Hematopoietic multipotent progenitor cell treated with erythropoietin and hydrocortisone succinate and interleukin-3 and kit ligand, for 6 days (in vitro differentiated cells): ENCODE measurements at places on chromosomes 16 and 17.

GRCh38 chr16:55566432-55567175 is at the start of gene CAPNS2:
CAPNS2 (plus strand) TSS chr16:55566684; CDS start chr16:55566757, 73 bp downstream.
- no peak for DNase-seq

- no peak for DNase-seq
Measured at GRCh38 chr16:81499576-81500380, 55.2 kb downstream of the CMIP start.

DNA sequence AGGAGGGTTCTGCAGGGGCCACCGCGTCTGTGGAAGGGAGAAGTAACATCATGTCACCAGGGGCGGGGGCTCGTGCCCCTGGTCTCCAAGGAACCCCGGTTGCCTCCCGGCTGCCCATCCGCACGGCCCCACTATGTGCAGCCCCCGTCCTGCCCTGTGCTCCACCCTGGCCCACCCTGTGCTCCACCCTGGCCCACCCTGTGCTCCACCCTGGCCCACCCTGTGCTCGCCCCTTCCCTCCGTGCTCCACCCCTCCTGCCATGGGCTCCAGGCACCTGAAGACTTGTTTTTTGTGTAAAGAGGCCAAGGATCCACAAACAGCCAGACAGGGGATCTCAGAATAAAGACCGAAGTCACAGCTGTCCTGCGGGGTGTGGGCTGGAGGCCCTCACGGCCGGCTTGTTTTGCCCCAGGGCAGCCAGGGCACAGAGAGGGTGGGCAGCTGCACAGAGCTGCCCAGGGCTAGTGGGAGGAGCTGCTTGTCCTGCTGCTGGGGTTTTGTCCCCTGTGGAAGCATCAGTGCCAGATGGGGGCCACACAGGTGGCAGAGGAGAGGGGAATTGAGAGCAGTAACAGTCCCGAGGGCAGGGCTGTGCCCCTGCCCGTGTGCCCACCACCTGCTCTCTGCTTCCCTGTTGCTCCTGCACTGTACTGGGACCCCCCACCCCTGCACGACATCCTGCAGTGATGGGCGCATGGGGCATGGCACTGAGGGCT is 147.0 kb upstream of the CIBAR2 start:
- no peak for DNase-seq

DNA sequence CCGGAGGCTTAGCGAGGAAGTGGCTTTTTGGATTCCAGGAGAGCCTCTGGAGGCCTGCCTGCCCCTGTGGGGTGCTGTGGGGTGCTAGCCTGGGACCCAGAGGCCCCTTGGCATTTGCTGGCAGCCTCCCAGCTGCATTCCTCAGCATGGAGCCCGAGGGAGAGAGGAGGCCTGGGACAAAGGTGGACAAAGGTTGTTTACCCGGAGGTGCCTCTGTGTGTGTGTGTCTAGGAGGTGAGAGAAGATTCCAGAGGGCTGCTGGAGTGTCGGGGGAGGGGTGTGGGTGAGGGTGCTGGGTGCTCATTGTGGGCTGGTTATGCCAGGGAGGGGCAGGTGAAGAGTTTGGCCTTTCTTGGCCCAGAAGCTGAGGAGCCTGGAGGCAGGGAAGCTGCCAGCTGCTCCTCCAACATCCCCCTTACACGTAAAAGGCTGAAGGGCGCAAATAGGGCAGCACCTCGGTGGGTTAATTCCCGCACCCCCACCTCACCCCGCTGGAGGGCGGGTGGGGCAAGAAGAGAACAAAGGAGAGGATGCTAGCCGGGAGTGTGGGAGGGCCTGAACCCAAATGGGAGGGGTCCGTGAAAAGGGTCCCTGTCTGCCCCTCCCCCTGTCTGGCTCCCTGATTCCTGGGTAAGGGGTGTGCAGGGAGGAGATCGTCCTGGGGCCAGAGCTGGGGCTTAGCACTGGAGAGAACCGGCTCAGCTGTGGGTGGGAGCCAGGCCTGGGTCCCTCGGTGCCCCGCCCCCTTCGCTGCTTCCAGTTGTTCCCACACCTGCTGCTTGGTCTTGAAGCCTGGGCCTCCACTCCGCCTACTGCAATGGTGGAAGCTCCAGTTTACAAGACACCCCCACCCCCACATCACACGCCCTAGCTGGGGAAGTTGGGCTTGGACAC is 9.9 kb downstream of the HEXIM2 start:
- DNase-seq = no peak

DNA sequence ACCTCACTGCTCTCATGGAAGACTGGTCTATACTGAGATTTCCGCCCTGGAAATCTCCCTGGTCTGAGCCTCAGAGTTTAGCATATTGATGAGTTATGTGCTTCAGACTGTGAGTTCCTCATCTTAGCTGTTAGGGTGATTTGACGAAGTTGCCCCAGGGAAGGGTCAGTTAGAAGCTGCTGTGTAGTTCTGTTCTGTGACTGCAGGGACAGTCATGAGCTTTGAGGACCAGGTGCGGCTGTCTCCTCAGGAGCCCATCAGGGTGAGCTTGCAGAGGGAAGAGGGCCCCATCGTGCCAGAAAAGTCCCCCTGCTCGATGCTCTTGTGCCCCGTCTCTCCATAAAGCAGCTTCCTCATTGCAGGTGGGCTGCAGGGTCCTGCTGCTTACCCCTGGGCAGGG is 28.3 kb upstream of the IL17C start:
- no peak for DNase-seq

DNA sequence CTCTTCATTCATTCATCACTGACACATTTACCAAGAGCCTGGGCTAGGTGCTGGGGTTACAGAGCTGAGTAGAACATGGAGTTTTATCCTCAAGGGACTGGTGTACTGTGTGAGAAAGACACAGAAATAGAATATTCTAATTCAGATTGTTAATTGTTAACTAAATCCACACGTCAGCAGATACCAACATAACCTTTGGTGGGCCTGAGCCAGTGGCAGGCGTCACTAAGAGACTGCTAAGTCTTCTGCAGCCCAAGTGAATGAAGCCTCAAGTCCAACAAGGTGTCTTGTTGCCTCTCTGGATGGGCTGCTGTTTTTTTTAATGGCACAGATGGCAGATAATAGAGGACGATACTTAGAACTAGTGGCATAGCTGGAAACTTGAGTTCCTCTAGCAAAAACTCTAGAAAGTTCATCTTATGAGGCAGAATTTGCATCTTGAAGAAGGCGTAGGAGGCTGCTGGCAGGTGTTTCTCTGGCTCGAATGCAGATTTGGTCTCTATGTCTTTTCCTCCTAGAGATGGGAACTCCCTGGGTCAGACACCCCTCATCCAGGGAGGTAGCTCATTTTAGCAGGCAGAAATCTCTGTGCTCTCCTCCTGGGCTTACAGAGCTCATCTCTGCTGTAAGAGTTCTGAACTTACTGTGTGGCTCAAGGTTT is 179.5 kb downstream of the NTN1 start:
- DNase-seq = no peak

DNA sequence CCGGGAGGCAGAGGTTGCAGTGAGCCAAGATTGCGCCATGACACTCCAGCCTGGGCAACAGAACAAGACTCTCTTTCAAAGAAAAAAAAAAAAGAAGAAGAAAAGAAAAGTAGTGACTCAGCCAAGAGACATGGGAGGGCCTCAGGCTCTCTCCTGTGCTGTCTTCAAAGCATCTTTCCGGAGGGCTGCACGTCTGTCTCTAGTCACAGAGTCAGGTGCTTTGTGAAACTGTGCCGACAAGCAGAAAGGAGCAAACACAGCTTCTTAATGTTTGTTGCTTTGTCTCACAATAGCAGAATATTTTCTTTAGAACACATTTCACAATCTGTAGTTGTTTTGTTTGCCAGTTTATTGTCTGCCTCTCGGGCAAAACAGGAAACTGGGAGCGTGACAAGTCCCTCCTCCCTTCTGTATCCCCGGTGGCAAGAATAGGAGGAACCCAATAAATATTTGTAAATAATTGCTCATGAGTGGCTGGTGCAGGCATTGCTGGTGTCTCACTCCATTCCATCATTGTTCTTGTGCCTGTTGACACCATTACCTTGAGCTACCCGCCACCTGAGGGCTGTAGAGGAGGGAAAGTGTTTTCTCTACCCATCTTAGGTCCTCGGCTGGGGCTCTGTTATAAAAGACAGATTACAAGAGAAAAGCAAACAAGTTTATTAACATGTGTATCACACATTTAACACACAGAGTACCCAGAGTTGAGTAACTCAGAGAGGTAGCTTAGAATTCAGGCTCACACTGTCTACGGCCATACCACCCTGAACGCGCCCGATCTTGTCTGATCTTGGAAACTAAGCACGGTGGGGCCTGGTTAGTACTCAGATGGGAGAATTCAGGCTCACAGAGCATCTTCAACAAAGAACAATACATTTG is 5.5 kb downstream of the GAST start:
- DNase-seq = no peak

DNA sequence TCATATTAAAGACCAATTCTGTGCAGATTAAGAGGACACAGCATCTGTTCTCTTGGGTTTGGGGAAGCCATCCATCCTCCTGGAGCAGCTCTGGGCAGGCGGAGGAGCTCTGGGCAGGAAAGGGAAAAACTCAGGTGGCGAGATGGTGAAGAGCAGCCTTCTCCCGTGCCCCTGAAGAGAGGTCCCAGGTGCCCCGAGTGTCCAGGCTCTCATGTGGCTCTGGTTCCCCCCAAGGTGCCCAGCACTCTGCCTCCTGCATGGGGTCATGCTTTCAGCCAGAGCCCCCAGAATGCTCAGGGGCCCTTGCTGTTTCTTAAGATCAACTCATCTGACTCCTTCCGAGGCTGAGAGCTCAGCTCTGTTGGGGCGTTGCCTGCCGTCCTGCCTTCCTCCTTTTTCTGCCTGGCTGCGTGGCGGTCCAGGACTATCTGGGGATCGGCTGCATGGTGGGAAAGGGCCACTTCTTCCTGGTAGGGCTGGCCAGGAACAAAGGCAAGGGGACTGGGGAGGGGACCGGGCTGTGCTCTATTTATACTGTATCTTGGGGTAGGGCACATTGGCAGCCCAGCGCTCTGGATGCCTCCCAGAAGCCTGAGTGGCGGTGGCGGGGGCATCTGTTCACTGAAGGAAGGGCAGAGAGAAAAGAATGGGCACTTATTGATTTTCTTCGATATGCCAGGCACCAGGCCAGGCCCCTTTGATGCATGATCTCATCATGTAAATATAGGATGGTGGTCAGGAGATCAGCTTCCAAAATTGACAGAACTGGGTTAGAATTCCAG is 103.2 kb upstream of the SDK2 start:
- no peak for DNase-seq

GRCh38 chr16:24626256-24626655 is 86.9 kb downstream of the RBBP6 start:
- no peak for DNase-seq

DNA sequence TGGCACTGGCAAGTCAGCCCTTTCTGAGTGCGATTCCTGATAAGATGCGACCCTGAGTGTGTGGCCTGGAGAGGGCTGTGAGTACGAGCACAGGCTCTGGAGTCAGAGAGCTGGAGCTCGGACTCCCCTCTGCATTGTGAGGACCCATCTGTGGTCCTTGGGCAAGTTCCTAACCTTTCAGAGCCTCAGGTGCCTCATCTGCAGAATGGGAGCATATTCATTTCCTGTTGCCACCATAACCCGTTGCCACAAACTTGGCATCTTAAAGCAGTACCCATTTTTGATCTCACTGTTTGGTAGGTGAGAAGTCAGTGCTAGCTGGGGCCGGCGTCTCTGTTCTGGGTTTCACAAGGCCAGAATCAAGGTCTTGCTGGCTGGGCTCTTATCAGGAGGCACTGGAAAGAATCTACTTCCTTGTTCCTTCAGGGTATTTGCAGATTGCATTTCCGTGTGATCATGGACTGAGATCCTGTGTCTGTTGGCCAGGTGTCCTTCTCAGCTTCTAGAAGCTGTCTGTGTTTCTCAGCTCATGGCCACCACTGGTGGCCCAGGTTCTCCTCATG is 20.2 kb downstream of the KNOP1 start:
- DNase-seq = peak; percentile 16

GRCh38 chr17:65283704-65284103 is 146.5 kb downstream of the RGS9 start:
- DNase-seq = no peak

GRCh38 chr16:85798901-85799496 is 345 bp downstream of the EMC8 start:
- peak; percentile 62 for DNase-seq

DNA sequence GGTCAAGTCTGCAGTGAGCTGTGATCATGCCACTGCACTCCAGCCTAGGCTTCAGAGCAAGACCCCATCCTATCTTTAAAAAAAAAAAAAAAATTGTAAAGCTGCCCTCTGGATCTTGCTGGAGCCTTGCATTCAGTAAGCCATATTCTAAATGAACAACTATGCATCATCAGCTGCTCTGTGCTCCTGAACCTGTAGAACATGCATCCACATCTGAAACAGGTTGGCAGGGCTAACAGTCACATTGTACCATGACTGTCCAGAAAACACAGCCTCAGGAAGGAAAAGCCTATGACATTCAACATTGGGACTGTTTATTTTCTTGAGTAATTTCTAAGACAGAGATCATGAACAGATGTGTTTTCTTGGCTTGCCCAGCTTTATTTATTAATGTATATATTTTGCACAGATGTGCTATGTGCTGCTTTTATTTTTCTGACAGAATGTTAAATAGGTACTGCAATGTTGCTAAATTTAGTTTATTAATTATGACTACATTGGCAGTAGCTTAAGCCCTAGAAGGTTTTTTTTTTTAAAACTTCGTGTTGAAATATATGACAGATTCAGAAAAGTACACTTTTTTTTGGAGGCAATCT is 19.8 kb downstream of the ACSF2 start:
- DNase-seq = no peak
